CD4-positive, alpha-beta T cell treated with Interferon alpha-2 for 1 hour (primary cell): ENCODE measurements at places on chromosomes 3 and 15.

DNA sequence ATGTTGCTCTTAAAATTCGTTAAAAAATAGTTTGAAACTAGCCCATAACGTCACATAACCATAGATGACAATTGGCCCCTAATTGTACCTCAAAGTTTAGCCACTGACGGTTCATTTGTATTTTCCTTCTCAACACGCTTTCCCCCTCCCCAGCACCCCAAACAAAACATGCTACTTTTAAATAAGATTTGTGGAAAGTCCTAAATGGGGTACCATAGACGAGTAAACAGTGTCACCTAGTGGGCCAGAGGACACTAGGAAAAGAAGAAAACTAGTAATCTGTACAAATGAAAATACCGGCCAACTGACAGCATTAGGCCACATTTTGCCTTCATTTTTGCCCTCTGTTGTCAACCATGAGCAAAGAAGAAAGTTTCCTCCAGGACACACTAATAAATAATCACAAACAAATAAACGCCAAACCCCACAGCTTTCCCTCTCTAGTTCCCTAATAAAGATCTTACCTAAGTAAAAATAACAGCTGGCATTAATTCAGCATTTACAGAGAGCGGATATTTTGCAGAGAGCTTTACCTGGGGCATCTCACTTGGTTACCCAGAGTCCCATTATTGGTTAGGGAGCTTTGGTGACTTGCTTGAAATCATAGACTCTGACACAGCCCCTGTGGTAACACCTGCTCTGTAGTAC lies 175.1 kb upstream of the ATP11B start:
- DNase-seq = no peak

- no peak for DNase-seq
Observed at GRCh38 chr3:138009476-138010272, at the start of gene CLDN18. TSS of gene CLDN18 (plus strand) at chr3:138010165. CDS start at chr3:138010226, 61 bp downstream.

DNA sequence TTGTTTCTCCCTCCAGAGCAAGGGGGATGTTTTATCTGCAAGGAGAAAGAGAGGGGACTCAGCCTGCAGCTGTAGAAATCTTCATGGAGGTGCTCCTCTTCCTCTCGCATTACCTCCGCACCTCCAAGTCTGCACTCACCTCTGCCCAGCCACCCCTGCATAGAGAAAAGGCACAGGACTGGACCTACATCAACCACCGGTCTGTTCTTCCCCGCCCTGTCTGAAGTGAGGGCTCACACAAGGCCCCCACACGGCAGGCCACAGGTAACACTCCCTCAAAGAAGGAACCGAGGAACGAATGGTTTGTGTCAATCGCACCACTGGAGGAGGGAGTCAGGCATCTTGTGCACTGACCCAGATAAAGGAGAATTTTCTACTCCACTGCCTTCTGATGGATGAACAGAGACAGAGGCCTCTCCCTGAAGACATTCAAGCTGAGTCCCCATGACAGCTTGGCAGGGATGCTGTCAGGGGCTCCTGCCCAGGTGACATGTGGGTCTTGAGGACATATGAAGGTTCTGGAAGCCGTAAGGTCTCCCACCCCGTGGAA lies 260.3 kb downstream of the XXYLT1 start:
- DNase-seq = no peak

GRCh38 chr3:12627370-12627769 lies 36.5 kb downstream of the RAF1 start:
- DNase-seq = no peak

- no peak for DNase-seq
Observed at GRCh38 chr3:53422954-53423698, 71.3 kb upstream of the CACNA1D start.

GRCh38 chr3:51799879-51800749 lies 21.1 kb upstream of the IQCF6 start:
- DNase-seq = no peak

GRCh38 chr15:56681113-56681512 lies 52.2 kb downstream of the ZNF280D start:
- no peak for DNase-seq

DNA sequence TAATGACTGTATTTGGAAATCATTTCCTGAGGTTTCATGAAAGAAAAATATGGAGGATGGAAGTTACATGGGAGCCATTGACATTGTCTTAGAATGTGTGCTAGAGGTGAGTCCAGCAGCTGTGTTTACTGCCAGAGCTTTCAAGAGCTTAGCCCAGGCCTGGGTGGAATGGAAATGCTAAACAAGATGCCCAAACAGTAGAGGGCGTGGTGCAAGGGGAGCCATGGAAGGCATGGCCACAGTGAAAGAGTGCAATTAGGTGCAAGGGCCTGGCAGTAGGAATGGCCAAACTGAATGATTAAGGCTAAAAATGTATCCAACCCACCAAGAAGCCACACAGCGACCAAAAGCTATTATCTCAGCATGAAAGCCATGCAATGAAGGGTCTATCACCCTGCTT lies 257.7 kb upstream of the NR2F2 start:
- DNase-seq = no peak

DNA sequence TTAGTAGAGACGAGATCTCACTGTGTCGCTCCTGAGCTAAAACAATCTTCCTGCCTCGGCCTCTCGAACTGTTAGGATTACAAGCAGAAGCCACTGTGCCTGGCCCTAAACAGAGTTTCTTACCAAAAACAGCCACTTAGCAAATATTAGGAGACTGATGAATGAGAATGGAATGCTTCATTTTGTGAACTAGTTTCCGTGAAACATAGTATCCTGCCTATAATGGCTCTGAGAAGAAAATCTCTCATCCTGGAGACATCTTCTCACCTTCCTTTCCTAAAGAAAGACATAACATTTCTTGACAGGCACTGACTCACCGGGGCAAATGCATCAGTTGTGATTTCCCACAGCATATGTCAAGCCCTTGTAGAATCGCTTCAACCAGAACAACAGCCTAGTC lies 44.9 kb downstream of the GJD2 start:
- no peak for DNase-seq

DNA sequence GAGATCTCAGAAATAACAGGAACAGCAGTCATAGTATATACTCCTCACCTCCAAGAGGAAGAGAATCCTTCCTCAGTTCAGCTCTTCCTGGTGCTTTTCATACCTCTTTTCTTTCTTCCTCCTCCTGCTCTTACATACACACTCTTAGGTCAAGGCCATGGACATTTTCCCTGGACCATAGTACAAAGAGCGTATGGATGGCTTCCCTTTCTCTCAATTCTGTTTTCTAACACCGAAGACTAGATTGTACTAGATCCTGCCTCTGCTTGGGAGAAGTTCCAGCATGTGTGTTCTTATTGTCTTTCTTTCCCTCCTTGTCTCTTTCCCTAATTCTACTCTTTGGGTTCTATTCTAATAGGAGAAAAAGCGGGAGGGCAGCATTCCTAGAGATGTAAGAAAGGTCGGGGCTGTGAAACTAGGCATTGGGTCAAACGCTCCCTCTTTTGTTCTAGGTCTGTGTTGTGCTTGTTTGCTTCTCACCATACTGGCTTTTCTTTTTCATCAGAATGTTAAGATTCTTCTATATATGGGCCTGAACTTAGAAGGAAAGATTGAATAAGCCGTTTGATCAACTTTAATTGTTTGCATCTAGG lies 77.4 kb downstream of the VPS8 start:
- DNase-seq = no peak

DNA sequence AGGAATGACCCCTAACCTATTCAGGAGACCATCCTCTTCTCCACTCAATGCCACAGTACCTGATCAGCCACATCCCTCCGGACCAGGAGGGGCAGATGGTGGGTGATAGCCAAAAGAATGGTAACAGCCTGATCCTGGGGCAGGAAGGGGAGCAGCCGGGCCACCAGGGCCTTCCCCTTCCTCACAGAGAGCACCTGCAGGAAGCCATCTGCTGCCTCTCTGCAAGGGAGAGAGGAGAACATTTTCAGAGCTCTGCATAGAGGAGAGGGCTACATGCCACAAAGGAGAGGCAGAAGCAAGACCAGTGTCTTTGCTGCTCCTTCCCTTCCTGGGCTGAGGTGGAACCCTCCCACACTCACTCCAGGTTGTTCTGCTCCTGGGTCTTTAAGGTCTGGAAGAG lies 5.5 kb upstream of the SPG11 start:
- no peak for DNase-seq

DNA sequence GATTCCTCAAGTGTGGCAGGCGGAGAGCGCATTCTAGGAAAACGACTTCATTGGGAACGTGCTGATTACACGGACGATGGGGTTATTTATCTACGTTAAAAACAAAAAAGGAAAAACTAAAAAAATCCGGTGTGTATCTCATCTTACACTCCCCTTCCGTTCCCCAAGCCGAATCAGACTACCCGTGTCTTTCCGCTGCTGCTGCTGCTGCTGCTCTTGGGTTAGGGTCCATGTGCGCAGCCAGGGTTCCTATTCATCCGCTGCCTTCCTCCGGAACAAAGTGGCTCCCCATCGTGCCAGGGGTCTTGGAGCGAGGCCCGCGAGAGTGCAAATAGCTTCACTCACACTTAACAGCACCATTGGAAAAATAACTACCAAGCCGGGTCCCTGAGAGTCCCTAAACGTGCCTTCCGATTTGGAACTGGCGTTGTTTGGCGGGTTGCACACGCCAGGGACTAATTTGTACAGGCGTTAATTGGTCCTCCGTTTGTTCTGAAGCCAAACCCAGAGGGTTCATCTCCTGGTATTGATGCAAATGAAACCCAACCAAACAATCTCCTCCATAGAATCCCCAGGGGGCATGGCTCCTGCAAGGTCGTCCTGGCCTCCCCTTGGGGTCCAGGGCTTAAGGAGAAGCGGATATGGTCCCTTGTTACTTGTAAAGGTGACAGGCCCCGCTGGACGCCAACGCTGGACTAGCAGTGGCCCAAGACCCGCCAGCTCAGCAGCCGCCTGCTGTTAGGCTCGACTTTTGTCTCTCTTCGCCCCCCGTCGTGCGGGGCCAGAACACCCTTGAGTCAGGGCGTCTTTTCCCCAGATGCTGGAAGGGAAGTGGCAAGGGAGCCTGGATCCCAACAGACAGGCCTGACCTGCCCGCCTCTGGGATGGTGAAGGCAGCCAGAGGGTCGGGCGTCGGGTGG lies 11.0 kb upstream of the ONECUT1 start:
- no peak for DNase-seq

DNA sequence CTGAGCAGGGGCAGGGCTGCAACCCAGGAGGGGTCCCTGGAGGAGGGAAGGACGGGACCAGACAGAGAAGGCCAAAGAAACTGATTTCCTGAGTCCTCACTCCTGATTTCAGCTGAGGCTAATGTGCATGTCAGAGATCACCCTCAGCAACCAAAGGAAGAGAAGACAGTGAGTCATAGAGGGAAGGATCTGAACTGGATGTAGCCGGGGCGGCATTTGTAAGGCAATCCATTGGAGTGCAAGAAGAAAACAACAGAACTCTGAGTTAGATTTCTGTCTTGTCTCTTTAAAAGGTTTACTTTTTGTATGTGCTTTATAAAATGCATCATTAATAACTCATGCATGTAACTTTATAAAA lies 105.3 kb upstream of the AGBL1 start:
- no peak for DNase-seq

DNA sequence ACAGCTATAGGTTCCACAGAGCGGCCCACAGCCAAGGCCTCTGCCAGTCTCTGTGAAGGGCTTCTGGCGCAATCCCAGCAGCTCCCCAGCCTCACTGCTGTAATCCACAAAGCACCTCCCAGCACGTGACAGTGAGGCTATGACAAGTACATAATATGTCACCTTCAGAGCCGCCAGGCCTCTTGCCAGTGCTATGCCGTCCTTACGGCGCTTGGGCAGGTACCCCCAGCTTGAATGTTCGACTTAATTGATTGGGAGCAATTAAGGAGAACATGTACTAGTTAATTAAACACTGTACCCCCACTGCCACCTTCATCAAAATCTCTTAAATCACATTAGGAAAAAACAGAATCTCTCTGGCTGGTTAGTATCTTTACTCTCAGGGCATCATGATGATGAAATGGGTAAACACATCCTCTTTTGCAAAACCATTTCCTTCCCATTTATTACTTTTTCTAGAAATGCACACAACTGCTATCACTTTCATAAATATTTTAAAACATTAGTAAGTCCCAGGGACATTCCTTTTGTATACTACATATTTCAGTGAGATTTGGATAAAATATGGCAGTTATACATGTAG lies 169.9 kb downstream of the XXYLT1 start:
- DNase-seq = peak; percentile 24
